Suppressor macrophage treated with lipopolysaccharide for 4 hours (primary cell): ENCODE measurements at places on chromosomes 16 and 17.

DNA sequence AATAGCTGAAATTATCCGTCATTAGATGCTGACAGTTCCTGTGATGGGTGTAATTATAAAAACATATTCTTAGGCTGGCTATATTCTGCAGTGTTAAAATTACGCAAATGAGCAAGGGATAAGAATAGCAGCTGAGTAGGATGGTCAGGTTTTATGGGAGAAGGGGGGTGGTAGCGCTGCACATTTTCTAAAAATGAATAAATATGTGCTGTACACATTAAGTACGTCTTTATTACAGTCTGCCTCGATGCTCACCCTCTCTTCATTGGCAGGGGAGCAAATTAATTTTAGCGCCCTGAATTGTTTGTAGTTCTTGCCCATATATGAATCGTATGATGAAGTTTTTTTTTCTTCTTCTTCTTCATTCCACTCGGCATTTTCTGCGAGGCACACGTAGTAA is 244.2 kb downstream of the SNX29 start:
- no peak for DNase-seq

DNA sequence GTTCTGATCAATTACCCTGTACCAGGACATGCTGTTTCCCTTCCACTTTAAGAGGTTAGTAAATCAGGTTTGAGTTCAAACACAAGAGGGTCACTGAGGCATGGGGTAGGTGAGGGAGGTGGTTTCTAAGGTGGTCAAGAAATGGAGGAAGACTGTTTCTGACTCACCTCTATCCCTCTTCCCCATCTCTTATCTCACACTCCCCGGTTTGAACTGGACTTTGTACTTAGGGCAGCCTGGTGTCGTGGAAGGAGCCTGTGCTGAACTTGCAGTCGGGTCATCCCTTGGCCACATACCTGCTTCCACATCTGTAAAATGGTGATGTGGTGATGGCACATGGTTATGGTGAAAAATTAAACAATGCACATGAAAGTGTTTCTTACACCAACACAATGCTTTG is 17.2 kb upstream of the TMEM98 start:
- no peak for DNase-seq

- DNase-seq, result no peak
These were observed 215.2 kb downstream of the CPPED1 start for GRCh38 chr16:12588510-12588909.

DNA sequence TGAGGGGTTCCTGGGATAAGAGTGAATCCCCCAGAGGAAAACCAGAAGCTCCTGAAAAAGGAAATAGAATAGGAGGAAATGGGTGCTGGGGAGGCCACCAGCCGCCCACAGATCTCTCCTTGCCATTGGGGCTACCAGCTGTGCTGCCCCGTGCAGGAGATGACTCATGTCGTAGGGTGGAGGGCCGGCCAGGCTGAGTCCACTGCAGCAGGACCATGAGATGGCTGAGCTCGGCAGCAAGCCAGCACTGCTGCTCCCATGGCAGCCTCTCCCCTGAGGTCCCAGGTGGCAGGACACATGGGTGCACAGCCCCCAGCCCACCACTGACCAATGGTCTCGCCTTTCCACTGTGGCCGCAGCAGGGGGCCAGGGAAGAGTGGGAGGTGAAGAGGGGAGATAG is 95.5 kb downstream of the GNAO1 start:
- peak; percentile 65 for DNase-seq

GRCh38 chr17:64250233-64250835 is 12.7 kb downstream of the TEX2 start:
- no peak for DNase-seq

GRCh38 chr17:41492771-41493170 is 3.1 kb upstream of the KRT36 start:
- peak; percentile 64 for DNase-seq

- DNase-seq, result no peak
These were observed 1.5 kb downstream of the C17orf114 start for GRCh38 chr17:4800462-4801196.

DNA sequence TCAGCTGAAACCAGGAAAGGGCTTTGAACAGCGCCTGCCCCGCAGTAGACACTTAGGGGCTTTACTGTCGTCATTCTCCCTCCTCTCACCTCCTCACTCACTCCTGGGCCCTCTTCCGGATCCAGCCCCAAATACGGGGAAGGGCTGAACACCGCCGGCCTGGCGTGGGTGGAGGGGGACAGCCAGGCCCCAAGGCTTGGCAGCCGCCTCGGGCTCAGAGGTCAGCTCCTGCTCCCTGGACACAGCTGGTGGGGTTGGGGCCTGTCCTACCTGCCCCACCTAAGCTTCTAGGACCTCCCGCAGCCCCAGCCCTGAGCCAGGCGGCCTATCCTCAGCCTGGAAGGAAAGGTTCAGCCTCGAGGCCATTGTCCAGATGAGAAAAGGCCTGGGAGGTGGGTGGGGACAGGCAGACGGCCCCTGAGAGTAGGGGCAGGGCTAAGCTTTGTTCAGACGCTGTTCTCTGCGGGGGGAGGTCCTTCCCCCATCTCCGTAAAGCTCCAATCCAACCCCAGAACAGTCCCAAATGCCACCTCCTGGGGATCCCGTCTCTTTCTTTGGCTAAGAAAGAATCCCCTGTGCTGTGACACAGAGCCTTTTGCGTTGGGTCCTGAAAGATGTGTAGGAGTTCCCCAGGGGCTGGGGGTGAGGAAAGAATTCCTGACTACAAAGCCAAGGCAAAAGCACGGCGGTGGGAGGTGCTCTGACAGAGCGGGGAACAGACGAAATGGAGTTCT is 881 bp upstream of the LLGL1 start:
- no peak for DNase-seq

GRCh38 chr16:58509256-58510096 is 5.8 kb upstream of the SETD6 start:
- DNase-seq, result no peak

- no peak for DNase-seq
These were observed 28.9 kb downstream of the PIK3R6 start for GRCh38 chr17:8838551-8839095.

DNA sequence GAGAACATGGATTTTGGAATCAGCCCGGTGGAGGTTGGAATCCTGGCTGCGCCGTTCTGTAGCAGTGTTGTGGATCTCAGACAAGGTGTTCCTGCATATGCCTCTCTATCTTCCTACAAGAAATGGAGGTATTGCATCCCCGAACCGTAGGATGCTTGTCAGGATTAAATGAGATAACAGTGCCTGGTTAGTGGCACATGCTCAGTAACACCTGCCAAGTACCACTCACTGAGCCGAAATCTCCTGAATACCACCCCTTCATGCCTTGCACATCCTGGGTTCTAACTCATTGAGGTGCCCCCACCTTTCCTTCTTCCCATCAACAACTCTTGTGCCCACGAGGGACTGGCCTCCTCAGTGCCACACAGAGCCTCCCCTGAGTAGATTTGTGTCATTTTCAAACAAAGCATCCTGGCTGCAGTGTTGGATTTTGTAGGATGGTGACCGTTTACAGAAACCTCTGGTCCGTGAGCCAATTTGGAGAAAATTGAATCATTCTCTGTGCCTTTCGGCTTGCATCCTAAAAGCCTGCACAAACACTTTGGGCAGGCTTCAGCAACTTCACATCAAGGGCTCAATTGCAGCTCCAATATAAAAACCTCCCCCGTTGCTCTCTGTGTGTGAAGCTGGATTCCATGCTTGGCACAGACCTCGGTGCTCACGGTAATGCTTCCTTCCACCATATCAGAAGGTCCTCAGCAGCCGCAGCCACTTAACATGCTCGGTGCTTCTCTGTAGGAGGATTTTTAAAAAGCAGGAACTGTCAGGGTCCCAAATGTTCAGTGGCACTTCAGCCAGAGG is 84.2 kb downstream of the WWOX start:
- DNase-seq, result no peak

DNA sequence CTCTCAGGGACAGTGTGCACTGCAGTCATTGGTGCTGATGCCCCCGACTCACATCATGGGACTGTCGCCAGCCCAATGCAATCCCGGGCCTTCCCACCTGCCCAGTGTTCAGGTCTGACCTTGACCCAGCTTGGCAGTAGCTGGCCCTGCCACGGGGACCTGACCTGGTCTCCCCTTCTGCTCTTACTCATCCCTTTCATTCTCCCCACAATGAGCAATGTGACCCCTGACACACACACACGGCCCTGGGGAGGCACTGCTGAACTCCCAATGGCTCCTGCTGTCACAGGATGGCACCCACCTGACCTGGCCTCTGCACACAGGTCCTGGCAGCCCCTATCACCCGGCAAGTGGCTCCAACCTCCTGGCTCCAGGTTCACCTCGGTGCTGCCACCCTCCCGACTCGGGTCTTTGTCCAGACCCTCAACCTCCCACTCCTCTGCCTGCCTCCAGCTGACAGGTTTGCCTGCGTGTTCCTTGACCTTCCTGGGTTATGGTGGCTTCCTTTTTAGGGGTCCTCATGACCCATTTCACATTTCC is 6.6 kb downstream of the CD300C start:
- DNase-seq, result no peak

DNA sequence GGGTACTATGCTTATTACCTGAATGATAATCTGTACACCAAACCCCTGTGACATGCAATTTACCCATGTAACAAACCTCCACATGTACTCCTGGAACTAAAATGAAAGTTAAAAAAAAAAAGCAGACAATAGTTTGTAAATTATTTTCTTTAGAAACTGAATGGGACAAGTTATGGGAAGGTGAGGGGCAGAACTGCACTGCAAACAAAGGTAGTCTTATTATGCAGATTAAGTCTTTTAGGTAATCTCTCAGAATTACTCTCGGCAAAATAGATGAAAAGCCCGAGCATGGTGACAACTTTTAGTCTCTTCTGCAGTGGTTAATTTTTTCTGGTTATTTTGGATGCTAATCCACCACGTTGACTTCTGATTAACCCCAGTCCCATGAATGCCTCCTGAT is 25.5 kb downstream of the LDAF1 start:
- DNase-seq, result no peak

DNA sequence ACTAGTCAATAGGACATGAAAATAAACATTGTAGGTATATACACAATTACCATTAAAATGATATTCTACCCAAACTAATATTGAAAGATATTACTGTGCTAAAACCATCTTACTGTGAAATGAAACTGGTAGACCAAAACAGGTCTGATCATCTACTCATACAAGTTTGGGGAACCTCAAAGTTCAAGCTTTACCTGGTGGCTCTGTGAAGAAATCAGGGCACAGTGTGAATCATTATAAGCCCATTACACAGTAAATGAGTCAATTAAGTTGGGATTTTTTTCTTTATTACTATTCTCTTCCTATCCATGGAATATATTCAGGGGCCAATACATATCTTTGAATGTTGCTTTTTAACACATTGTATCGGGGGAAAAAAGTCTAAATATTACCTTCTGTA is 57.1 kb downstream of the HELZ start:
- DNase-seq, result no peak

DNA sequence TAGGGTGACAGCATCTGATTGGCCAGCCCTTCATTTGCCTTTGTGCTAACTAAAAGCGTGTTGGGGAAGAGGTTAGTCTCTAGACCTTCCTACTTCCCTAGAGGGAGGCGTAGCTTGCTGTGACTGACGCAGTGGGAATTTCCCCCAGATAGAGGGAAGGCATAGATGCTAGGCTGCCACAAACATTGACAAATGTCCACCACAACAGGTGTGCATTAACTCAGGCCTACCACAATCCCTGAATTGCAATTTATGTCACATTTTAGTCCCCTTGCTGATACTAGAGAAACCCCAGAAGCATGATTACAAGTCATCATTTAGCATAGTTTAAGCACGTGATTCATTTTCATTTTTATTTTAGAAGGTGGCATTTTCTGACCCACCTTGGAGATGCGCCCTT is 76.3 kb upstream of the WSB1 start:
- DNase-seq, result peak; percentile 86

GRCh38 chr16:21613781-21614180 is 14.4 kb downstream of the METTL9 start:
- no peak for DNase-seq

GRCh38 chr17:43661699-43662412 is at the start of gene MEOX1:
TSS of gene MEOX1 (minus strand) at chr17:43661922. CDS start at chr17:43661534, 388 bp downstream.
- DNase-seq, result no peak

- no peak for DNase-seq
These were observed 56.9 kb upstream of the LHX1 start for GRCh38 chr17:36880268-36880905.

- peak; percentile 0 for DNase-seq
These were observed 743 bp downstream of the ZNF624 start for GRCh38 chr17:16652847-16653366.

- no peak for DNase-seq
These were observed 412.7 kb downstream of the UTP18 start for GRCh38 chr17:51673070-51673469.

DNA sequence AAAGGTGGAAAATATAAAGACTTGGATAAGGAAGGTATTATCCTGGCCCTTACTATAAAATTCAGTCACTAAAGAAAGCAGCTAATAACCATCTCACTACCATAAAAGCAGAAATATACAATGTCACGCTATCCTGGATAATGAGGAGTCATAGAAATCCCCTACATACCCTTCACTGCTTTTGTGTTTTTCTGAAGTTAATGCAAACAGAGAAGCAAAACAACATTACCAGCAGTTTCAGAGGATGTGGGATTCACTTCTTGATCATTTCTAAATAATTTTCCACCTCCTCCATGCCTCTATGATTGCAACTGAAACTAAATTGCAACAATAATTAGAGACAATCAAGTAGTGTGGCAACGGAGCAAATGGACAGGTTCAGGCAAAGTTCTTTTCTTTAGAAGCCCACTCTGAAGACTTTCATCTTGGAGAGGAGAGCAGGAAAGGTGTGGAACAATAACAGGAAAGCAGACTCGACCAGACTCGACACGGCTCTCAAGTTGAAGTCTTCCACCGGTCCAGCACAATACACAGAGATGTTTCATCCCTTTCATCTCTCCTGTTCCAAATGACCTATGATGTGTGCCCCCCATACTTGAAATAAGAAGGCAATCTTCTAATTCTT is 10.2 kb downstream of the CYTH1 start:
- peak; percentile 78 for DNase-seq

- peak; percentile 76 for DNase-seq
These were observed 11.8 kb upstream of the TEKT1 start for GRCh38 chr17:6843241-6843880.

- DNase-seq, result no peak
These were observed at the start of gene CTF1 for GRCh38 chr16:30896261-30896888. TSS of gene CTF1 (plus strand) at chr16:30896614. CDS start at chr16:30896644, 30 bp downstream.

GRCh38 chr17:75240394-75241142 is 20.8 kb downstream of the GGA3 start:
- peak; percentile 40 for DNase-seq

- peak; percentile 58 for DNase-seq
These were observed 2.0 kb upstream of the SPHK1 start for GRCh38 chr17:76382351-76382802.

GRCh38 chr17:78652913-78653312 is 75.7 kb upstream of the DNAH17 start:
- peak; percentile 89 for DNase-seq

GRCh38 chr16:85476389-85476788 is 136.7 kb upstream of the GSE1 start:
- DNase-seq, result no peak
